ENCODE measurements at places on chromosomes 7 and 10.

GRCh38 chr10:48670978-48671913 lies 13.4 kb upstream of the WDFY4 start:
- peak; percentile 74 for DNase-seq

GRCh38 chr7:88259656-88260380 lies 40.0 kb upstream of the SRI start:
- DNase-seq, result no peak

DNA sequence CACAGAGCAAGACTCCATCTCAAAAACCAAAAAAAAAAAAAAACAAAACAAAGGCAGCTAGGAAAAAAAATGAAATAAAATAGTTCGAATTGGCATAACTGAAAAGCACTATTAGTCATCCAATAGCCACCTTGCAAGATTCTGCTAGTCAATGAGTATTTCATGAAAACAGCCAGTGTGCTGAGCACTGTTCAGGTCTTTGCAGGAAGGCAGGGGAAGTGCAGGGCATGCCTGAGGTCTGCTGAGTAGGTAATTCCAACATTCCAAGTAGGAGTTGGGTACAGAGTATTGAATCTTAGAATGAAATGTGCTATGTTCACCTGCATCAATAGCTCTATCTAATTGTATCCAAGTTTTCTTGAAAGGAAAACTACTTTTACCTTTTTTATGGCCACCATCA lies 22.9 kb downstream of the ABRAXAS2 start:
- no peak for DNase-seq

GRCh38 chr10:70568113-70568512 lies 34.4 kb downstream of the PRF1 start:
- no peak for DNase-seq

GRCh38 chr10:32131388-32131787 lies 75.2 kb upstream of the KIF5B start:
- DNase-seq, result no peak

- no peak for DNase-seq
Measured at GRCh38 chr10:97892939-97893338, 43.3 kb downstream of the GOLGA7B start.

DNA sequence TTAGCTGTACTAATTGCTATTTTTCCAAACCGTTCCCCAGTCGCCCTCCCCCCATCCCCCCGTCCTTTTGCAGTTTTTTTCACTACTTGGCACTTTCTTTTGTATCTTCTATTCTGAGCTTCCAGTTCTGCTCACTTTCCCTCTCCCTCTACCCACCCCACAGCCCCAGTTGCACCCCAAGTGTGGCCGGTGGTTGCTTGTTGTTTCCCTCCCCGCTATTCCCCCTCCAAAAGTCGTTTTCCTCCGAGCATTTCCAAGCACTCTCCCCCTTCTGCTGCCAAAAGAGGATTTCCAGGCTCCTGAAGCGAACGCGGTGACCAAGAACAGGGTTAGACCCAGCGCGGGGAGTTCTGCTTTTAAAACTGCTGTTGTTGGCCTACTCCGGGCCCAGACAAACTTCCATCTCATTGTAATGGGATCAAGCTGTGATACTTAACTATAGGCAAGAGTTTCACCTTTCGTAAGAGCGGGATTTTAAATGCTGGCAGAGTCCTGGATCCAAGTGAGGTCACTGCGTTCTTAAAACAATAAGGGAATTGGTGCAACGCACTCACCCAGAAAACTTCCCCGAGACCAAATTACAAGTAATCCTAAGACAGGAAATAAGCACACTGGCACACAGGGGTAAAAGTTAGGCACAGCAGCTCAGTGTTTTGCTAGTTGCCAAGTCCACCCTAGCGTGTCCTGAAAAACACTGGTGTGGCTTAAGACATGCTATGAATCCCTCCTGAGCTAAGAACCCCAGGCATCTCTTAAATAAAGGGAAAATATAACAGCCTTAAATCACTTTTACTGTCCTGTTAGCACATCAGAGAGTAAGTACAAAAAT lies 1.5 kb upstream of the RGS10 start:
- peak; percentile 86 for DNase-seq

GRCh38 chr7:84250452-84250851 lies 55.9 kb upstream of the SEMA3A start:
- no peak for DNase-seq

- DNase-seq, result no peak
Measured at GRCh38 chr10:120336911-120337540, 120.0 kb upstream of the PLPP4 start.

DNA sequence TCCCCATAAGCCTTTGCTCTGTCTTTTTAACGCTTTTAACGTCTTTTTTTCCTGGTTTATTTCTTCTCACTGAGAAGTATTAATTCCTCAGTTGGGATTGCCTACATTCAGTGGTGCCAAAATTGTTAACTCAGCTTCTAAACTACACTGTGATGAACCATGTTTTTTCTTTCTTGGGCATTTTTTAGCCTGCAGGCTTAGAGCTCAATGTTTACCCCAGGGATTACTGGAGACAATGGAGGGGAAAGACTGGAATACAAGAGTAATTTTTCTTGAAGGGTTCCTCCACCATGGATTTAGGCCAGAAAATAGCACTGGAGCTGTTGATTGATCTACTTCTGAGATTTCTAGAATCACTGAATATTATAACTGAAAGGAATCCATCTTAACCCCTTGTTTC lies 19.8 kb downstream of the STAMBPL1 start:
- DNase-seq, result no peak

DNA sequence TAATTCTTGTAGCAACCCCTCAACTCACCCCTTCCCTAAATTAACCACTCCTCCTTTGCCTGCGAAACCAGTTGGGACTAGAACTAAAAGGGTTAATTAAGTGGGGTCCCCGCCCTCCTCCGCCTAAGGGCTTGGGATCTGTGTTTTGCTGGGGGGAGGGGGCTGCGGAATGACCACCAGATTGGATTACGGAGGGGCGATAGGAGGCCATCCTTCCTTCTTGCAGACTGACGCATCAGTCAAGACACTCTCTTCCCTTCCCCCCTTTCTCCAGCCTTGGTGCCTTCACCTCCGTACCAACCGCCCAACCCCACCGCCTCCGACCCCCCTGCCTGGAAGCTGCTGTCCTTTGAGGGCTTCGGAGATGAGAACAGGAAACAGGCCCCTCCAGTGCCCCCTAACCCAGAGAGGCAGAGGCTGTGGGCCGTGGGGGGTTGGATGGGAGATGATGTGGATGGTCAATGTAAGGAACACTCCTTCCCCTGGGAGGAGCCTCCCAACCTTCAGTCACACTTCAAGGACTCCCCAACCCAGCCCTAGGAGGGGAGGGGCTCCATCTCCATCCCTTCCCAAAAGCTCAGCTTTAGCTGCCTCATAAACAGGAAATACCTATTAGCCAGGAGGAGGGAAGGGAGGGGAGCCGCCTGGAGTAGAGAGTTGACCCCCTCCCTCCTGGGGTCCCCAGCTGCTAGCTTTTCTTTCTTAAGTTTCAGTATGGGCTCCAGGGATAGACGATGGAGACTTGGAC lies 997 bp upstream of the LDB1 start:
- DNase-seq, result peak; percentile 95

DNA sequence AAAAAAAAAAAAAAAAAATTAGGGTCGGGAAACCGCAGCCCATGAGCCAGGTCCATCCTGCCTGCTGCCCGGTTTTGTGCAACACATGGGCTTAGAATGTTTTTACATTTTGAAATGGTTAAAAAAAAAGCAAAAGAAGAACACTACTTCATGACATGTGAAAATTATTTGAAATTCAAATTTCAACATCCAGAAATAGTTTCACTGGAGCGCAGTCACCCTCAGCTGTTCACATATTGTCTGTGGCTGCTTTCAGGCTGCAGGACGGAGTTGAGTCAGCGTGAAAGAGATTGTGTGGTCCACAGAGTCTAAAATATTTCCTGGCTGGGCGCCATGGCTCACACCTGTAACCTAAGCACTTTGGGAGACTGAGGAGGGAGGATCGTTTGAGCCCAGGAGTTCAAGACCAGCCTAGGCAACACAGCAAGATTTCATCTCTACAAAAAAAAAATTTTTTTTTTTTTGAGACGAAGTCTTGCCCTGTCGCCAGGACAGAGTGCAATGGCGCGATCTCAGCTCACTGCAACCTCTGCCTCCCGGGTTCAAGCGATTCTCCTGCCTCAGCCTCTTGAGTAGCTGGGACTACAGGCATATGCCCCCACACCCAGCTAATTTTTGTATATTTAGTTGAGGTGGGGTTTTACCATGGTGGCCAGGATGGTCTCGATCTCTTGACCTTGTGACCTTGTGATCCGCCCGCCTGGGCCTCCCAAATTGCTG lies 63.9 kb upstream of the ECHDC3 start:
- peak; percentile 24 for DNase-seq

DNA sequence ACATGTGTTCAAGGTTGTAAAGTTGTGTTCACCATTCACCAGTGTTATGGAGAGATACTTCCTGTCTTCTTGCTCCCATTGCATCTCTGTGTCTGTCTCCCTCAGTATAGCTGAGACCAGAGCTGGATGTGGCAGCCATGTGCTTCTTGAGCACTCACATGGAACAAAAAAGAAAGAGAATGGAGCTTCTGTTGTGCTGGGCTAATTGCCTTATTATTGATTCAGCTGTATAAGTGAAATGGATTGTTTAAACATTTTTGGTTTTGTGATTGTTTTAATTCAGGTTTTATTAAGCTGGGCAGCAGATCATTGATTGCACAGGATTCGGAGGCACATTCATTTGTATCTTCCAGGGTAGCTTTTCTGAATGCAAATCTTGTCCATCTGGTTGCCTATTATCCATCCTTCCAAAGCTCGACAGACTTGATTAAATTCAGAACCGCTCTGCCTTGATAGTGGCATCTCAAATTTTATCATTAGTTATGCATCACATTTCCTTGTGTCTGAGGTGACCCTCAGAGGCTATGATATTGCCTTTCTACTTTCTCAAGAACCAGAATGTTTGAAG lies 119.9 kb downstream of the CCNY start:
- DNase-seq, result no peak

- no peak for DNase-seq
Measured at GRCh38 chr10:85667638-85668233, 698.9 kb downstream of the GRID1 start.

- DNase-seq, result no peak
Measured at GRCh38 chr7:124497176-124497575, 268.4 kb downstream of the GPR37 start.

DNA sequence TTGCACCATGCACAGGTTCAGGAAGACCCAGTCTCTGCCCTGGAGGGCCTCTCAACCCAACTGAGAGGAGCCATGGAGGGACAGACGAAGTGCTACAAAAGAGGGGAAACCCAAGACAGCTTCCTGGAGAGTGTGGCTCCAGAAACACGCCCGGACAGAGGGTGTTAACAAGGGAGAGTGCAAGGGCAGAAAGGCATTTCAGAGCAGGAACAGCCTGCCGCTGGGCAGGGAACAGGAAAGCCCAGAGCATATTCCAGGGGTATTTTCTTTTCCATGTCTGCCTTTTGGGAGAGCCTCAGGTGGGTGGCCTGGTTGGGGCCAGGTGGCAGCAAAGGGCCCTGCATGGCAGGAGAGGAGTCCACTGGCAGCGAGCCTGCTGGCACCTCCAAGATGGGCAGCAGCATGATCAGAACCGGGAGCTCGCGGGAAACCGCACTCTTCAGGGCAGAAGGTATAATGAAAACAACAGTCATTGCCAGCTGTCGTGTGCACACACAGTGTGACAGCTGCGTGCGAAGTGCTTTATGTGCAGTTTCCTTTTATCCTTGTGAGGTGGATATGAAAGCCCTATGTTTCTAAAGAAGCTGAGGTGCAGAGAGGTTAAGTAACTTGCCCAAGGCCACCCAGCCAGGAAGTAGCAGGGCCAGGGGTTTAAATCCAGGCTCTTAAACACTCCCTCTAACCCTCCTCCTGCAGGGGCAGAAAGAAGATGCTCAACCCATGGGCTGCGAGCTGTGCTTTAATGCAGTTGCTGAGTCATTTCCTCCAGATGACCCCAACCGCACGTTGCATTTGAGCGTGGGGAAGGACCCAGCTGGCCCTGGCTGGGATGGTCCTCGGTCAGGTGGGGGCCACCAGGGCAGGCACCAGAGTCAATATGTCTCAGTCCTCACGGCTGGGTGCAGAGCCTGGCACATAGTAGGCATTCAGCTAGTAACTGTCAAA lies 128.6 kb downstream of the OAT start:
- no peak for DNase-seq

- DNase-seq, result peak; percentile 35
Measured at GRCh38 chr7:157433628-157434027, 96.8 kb downstream of the DNAJB6 start.

DNA sequence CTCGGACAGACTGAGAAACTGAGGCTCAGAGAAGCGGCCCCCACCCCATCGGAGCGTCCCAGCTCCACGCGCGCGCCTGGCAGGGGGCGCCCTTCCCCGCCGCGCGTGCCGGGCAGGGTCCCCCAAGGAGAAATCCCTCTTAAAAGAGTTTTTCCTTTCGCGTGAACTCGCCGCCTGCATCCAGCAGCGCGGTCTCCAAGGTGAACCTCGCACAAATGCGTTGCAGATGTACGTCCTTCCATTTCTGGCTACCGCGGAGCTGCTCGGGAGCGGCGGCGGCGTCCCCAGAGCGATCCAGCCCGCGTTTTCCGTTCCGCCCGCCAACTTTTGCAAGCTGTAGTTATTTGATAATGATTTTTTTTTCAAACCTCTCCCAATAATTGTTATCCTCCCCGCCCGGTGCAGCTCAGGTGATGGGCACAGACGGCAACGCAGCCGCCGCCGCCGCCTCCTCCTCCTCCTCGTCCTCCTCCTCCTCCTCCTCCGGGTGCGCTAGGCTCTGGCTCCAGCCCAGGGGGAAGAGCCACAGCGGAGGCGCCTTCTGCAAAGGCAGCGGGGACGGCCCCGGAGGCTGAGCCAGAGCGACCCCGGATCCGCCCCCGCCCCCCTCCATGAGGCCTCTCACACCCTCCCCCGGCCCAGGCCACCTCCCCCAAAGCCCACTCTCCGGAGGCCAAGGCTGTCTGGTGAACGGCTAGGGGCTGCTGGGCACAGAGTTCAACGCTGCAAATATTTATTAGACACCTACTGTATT lies 74.0 kb upstream of the CUX1 start:
- DNase-seq, result no peak

- no peak for DNase-seq
Measured at GRCh38 chr7:134649226-134649775, 2.6 kb downstream of the BPGM start.

GRCh38 chr7:158263110-158263963 lies 324.3 kb downstream of the PTPRN2 start:
- no peak for DNase-seq

DNA sequence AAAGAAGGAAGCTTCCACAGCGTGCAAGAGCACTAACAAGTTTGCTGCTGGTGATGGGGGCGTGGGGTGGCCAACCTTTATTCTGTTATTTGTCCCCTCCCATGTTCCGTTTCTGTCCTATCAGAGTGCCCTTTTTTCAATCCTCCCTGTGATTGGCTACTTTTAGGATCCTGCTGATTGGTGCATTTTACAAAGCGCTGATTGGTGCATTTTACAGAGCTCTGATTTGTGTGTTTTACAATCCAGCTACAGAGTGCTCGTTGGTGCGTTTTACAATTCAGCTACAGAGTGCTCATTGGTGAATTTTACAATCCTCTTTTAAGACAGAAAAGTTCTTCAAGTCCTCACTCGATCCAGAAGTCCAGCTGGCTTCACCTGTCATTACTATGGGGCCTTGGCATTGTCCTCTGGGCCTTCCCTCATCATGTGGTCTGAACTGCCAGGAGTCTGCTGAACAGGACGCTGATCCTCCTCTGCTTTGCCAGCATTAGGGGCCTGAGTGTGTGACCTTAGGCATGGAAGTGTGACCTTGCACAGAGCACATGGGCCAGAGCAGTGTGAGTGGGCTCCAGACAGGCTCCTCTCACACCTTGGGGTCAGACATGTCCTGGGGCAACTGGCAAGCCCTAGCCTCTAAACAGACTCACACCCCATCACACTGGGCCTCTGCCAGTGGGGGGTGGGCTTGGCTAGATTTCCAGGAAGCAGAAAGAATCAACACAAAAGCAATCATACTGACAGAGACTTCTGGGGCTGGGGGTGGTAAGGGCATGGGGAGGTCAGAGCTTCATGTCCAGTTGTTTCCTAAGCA lies 167.4 kb downstream of the PTPN20 start:
- DNase-seq, result no peak

Measured in kidney (tissue), 22 donors.